ENCODE measurements at places on chromosomes 2 and 18.

- peak; percentile 38 for DNase-seq
These were observed 181.8 kb upstream of the GCFC2 start for GRCh38 chr2:75892490-75892889.

DNA sequence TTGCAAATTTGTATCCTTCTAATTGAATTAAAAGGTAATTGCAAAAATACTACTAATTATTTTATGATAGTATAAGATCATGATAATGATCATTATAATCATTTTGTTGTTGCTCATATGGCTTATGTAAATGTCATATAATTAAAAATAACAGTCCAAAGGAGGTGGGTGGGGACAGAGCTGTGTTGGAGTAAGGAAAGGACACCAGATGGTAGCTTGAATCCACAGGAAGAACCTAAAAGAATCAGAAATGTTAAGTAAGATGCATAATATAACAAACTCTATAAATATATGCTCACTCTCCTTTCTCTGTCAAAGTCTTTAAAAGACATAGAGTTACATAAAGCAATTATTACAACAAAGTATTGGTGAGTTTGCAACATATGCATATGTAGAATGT is 650.7 kb upstream of the HS6ST1 start:
- no peak for DNase-seq

DNA sequence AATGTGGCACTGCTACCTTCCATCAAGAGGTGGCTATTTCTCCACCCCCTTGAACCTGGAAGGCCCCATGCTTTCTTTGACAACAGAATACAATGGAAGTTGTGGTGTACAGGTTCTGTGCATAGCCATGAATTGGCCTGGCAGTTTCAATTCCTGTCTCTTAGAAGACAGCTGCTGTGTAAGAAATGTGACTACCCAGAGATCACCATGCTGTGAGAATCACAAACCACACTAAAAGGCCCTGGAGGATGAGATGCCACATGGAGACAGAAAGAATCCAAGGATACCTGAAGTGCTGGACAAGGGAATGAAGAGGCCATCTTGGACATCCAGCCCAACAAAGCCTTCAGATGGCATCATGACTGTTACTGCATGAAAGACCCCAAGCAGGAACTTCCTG is 47.7 kb upstream of the EHBP1 start:
- DNase-seq = no peak

DNA sequence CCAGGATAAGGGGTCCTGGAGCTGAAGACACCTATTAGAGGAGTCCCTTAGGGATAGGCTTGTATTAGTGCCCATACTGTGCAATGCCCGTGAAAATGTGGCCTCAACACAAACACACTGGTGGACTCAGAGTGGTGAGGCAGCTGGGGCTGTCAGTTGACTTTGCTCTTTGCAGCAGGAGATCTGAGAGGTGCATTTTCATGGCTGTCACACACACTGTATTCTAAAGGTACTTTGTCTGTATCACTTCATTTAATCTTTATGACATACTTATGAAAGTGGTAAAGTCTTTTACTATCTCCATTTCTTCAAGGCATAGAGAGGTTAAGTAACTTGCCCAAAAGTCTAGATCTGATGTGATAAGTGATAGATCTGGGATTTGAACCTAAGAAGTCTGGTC is 55.1 kb upstream of the GCFC2 start:
- DNase-seq = no peak

- no peak for DNase-seq
These were observed 10.5 kb downstream of the ACTG2 start for GRCh38 chr2:73903313-73903712.

DNA sequence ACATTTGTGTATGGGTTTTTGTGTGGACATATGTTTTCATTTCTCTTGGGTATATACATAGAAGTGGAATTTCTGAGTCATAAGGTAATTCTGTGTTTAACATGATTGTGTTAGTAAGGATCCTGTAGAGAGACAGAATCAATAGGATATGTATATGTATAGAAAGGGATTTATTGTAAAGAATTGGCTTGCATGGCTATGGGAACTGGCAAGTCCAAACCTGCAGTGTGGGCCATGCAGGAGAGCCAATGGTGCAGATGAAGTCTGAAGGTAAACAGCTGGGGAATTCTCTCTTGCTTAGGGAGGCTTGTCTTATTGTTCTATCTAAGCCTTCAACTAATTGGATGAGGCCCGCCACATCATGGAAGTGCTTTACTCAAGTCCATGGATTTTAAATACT is 39.2 kb upstream of the IL1R2 start:
- peak; percentile 67 for DNase-seq

DNA sequence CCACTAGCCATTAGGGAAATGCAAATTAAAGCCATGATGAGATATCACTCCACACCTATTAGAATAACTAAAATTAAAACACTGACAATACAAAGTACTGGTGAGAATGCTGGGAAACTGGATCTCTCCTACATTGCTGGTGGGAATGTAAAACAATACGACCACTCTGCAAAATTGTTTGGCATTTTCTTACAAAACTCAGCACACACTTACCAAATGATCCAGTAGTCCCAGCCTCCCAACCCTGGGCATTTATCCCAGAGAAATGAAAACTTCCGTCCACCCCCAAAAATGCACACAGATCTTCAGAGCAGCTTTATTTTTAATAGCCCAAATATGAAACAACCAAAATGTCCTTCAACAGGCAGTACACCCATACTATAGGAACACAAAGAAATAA is 8.9 kb upstream of the TMSB10 start:
- DNase-seq = no peak

DNA sequence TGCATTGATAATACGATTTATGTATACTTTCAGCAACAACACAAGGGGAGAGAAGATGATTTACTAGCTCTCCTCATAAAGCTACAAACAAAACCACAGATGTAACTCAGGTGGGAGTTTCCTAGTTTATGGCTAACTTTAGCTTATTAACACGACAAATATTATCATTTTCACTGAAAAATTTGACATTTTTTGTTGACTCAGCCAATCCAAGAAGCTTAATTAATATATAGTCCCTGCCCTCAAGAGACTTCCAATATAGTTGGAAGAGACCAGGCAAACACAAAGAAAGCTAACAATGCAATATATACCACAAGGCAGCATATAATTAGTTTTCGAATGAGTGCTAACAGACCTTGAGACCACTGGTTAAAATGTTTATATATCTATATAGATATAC is 775 bp downstream of the WDR12 start:
- DNase-seq = no peak

DNA sequence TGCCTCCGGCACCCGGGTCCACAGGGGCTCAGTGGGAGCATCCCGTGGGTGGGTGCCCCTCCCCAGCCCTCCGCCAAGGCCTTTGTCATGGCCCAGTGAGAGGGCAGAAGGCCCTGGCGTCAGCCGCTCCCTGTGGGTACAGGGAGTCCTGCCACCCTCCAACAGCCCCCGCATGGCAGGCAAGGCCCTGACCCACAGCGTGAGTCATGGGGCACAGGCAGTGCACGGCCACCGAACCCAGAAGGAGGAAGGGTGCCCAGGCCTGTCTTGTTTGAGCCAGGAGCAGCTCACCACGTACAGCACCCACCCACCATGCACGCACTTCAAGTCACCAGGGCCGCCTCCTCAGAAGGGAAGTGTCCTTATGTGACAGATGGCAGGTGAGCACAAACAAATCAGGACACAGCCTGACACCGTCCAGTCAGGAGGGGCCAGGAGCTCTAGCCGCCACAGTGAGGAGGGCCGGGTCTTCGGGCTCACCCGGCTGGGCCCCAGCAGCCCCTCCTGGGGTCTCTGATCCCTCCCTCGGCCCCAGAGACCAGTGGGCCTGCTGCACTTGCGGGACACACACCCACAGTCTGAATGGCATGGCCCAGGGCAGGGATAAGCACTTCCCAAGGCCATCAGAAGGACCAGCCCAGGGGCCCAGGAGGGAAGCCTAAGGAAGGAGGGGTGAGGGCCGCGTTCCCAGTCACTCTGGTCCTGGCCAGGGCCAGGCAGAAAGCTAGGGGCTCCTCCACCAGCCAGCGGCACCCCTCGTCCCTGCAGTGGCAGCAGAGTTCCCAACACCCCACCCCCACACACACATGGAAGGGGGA is 25.8 kb downstream of the BIN1 start:
- DNase-seq = no peak

DNA sequence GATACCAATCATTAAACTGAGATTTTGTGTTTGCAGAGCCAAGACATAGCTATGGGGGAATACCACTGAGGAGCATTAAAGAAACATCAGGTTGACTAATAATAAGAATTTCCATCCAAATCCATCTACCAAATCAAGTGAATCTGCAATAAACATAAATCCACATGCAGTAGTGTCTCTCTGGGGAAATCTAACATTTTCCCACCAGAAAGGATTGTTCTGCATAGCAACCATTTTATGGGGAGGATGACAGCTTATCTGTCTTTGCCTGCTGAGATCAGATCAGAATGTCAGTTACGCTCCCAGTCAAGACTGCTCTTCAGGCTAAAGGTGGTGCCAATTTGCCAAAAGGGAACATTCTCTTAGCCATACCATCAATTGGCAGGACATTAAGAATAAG is 1098.9 kb upstream of the CHAC2 start:
- DNase-seq = no peak

DNA sequence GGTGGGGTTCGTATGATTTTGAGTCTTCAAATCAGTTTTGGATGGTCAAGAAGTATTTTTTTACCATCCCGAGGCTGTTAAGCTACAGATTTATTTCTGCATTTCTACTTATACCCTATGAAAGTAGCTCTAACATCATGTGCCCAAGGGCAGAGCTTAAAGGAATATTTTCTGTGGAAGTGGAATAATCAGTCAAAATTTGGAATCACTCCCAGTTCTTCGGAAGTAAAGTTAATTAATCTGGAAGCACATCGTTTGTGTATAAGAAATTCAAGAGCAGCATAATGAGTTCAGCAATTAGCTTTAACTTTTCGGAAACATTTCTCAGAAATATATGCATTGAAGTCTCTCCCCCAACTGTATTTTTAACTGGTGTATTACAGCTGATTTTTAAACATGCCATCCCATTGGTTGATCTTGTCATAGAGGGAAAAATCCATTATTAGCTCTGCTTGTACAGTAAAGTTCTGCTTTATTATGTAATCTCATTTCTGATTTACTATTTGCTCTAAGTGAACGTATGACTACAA is 510.1 kb downstream of the DCC start:
- DNase-seq = no peak

- no peak for DNase-seq
These were observed 144.7 kb upstream of the ITGA4 start for GRCh38 chr2:181312515-181312927.

DNA sequence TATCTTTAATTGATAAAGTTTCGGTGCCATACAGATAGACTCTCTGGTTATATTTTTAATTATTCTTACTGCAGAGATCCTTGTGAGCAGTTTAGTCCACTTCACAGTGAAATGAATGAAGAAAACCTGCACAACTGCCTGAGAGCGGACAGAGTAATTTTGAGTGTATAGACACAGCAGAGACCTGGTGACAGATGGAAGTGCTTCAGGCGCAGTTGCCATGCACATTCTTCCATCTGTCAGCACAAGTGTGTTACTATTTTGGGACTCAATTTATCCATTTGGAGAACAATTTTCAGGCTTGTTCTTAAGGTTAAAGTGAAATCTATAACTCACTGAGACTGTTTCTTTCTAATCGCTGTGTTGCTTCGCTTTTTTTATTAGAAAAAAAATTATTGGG is 147.8 kb upstream of the SPHKAP start:
- DNase-seq = no peak

DNA sequence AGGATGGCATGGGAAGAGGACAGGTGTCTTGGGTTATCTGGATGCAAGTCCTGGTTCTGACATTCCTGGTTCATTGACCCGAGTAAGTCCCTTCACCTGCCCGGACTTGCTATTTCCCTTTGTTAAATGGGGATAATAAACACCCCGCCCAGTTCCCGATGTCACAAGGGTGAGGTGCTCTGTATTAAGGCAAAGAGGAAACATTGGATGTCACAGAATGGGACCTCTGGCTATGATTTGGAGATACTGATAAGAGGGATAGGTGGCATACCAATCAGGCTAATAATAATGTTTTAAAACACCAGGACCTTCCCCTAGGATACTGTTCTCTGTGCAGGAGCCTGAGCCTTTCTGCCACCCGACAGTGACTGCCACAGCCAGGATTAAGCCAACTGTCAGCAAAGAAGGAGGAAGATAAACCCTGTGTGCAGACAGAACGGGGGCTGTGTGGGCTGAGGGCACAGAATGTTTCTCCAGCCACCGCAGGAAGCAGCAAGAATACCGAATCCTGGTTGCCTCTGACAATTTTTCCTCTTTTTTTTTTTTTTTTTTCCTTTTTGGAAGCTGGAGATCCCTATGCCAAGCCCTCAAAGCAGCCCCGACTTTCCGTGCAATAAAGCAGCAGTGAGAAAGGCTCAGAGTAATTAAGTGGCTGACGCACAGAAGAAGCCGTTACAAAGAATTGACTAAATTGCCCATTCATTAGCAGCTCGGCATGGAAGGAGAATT is 336.6 kb downstream of the SMAD2 start:
- DNase-seq = no peak

DNA sequence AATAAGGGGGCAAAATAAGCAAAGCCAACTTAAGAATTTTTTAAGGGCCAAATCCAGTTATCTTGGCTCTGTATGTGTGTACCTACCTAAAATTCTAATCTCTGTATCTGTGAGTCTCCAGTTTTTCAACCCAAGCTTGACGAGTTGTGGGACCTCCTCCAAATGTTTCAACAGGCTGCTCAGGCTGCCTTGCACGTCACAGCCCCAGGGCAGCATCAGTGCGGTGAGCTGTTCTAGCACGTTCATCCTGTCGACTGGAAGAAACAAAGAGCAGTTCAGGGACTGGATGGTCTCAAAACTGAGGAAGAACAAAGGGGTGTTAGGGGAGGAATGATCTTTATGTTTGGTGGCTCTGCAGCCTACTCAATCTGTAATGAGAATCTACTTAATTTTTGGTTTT is 29.4 kb downstream of the NLRC4 start:
- DNase-seq = peak; percentile 91

DNA sequence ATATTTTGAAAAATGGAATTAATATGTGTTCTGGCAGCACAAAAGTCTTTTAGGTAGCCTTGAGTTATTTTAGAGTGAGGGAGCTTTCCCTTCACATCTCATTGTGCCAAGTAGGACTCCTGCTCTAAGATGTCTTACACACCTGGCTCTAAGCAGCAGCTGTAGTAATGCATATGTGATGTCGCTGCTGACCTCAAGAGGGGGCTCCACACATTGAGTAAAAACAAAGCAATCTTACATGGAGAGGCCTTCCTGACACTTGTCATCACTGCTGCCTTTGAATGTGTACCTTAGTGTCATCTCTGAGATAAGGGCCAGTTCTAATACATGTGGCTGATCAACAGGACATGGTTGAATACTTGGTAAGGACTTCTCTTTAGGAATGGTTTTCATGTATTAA is 75.8 kb downstream of the ACTR3 start:
- peak; percentile 62 for DNase-seq
